Vagina (tissue), 2 donors: ENCODE measurements at places on chromosomes 1 and 21.

- no peak for DNase-seq
Measured at GRCh38 chr1:182596934-182597333, 7.3 kb downstream of the RGS16 start.

DNA sequence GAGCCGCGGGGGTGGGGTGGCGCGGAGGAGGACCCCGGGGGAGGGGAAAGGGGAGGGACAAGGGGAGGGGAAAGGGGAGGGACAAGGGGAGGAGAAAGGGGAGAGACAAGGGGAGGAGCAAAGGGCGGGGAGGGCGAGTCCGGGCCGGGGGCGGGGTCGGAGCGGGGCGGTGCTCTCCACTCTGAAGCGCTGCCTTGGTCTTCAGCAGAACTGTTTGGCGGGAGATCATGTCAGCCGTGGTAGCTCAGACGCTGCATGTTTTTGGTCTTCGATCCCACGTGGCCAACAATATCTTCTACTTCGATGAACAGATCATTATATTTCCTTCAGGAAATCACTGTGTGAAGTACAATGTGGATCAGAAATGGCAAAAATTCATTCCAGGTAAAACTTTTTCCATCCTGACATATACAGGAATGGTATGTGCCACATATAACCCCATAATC lies 420 bp downstream of the CFAP57 start:
- DNase-seq: no peak

DNA sequence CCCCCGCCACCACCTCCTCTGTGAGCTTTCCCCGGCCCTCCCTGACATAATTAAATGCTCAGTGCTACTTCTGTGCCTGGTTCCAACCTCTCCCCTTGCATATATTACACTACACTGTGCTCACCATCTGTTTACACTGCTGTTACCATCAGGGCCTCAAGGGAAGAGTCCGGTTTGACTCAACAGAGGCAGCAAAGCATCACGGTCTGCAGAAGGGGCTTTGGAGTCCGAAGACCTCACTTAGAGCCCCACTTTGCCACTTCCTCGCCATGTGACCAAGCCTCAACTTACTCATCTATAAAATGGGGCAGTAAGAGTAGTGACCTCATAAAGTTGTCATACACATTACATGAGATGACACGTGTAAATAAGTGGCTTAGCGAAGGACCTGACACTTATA lies 27.4 kb downstream of the KCNN3 start:
- no peak for DNase-seq

DNA sequence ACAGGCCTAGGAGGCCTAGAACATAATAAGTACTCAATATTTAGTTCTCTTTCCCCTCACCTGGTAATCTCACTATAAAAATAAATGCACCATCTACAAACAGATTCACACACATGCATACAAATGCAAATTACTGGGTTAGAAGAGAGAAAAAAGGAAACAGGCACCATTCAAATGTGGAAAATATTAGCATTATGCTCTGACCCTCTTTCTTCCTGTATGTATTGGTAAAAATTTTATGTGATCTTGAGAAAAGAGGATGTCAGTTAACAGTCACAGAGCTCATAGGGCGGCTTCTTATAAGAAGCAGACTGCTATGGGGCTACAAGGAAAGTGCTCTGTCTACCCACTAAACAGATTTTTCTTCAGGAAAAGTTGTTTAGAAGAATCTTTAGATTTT lies 565.4 kb downstream of the LMO4 start:
- DNase-seq: no peak

DNA sequence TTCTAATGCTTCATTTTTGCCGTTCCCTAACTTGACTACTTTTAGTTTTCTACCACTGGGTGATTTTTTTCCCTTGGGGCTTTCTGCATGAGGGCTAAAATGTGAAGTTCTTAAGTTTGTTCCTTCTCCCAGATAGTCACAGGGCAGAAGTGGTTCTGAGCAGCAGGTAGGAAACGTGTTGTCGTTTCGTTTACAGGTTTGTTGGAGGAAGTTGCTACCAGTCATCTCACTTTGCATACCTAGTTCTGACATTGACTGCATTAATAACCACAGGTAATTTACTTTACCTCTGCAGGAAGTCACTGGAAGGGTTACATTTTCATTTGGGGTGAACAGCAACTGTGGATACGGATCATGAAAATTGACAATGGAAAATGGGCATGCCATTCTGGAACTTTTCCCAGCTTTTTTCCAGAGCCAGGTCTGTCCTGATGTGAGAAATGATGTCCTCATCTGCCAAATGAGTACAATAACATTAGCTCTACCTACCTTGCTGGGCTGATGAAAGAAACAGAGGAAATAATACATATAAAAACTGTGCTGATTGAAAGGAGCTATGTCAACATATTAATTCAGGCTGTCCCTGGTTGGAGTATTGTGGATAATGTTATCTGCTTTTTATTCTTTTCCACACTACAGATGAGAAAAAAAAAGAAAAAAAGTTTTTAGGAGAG lies 94.2 kb downstream of the DISC1 start:
- no peak for DNase-seq

DNA sequence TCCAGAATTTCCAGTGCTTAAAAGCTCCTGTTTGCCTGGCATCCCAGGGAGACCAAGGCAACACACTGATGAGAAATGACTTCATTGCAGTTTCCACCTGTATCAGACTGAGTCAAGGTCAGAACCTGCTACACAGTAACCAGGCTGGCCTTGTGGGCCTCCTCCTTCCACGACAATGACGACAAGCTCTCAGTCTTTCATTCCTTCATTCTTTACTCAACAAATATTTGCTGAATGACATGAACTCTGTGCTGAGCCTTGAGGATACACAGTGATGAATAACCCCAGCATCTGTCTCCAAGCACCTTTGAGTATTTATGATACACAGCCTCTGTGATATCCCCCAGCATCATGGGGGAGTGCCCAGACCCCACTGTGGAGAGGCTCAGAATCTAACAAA lies 8.9 kb upstream of the LCE5A start:
- DNase-seq: no peak

GRCh38 chr1:192123212-192123611 lies 35.0 kb upstream of the RGS18 start:
- DNase-seq: no peak

- no peak for DNase-seq
Measured at GRCh38 chr1:175873290-175873935, 130.0 kb upstream of the TNR start.

DNA sequence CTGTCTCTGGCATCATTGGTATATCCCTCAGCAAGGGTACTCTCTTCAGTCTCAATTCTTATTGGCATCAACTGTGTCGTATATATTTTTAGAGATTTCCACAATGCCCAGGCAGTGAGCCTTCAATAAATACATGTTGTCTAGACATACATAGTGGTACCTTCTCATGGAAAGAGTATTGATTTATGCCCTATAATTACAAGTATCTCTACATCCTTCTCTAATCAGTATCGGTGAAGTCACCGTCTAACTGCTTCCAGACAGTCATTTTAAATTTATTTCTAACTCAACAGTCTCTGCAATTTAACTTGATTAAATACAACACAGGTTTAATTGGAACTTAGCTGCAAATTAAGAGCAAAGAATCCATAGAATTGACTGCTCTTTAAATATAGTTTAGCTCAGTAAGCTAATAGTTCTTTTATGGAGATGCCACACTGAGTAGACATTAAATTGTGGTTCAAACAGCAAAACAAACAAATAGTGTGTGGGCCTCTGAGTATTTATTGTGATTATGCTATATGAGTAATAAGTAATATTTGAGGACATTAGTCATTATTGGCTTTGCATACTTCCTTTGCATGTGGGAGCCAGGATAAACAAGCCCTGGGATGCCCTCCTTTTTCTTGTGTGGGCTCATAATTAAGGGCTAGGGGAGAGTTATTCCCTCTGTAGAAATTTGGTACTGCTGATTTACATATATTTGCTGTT lies 126.9 kb upstream of the DUSP10 start:
- no peak for DNase-seq

DNA sequence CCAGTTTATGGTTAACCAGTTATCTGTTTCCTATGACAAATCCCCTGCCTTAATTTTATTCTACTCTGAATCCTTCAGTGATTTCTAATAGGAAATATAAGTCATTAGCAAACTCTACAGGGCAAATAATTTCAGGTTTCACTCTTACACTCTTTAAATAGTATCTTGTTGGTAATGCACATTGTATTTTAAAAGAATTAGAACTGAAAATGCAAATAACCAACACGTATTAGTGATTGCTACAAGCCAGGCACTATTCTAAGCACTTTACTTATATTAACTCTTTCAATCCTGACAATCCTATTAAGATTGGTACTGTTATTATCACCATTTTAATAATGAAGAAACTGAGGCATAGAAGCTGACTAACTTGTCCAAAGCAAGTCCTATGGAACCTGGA lies 48.3 kb upstream of the LHX8 start:
- no peak for DNase-seq

DNA sequence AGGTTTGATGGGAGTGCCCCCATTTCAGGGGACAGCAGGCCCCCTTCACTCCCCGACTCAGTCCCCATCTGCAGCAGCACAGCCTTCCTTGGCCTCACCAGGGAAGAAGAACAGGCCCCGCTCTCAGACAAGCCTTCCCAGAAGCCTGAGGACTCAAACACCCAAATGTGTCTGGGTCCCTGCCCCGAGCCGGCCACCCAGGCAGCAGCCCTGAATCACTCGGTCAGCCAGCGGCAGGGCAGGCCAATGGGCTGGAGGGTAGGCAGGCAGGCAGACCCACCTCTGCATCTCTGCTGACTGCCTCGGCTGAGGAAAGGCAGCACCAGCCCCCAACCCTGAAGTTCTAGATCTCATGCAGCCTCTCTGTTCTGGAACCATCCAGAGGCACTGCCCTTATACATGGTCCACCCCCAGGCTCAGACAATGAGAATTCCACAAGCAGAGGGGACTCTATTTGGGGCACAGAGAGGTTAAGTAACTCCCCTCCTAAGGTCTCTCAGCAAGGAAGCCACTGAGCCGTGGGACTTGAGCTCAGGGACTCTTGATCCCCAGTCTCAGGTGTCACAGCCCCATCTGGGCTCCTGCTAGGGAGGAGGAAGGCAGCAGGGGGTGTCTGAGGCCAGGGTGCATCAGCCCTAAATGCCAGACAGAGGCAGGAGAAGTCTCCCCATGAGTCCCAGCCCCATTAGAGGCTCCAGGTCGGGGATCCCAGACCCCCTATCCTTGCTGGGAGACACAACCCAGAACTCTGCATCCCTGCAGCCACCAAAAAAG lies 33.2 kb upstream of the RUNX3 start:
- DNase-seq: no peak

DNA sequence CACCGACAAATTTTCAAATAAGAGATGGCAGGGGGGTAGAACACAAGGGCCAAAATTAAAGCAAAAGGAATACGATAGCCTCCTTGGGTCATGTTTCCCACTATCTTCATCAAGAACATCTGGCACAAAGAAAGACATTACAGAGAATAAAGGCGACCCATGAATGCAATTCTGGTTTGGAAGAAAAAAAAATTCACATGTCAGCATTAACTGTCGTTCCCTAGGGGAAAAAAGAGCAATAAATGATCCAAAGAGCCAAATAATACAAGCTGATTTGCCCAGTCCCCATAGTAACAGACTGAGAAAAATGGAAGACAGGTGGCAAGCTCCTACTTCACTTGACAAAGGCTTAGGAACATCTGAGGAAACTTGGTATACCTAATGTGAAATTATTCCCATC lies 4.5 kb downstream of the STIL start:
- no peak for DNase-seq
